ENCODE measurements at places on chromosomes 6 and 20.

- no peak for DNase-seq
These were observed 5.5 kb downstream of the ANKEF1 start for GRCh38 chr20:10040070-10040975.

GRCh38 chr20:4013041-4013440 lies 2.3 kb downstream of the RNF24 start:
- no peak for DNase-seq

- DNase-seq = no peak
These were observed 1.7 kb downstream of the APMAP start for GRCh38 chr20:24990810-24991252.

DNA sequence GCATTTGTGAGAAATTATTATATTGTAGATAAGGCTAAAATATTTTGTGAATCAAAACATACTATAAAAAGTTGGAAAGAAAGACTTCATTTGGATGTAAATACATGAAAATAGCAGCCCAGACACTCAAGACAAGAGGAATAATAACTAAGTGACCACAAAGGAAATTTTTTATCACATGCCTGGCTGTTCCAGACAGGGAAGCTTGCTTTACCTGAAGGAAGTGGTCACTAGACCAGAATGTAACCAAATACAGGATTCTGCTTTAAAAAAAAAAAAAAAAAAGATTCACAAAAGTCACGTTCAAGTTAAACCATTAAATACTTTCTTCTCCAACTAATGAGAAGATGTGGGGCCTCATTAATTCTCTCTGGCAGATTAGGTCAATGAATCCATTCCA lies 9.3 kb upstream of the HLA-DQB2 start:
- DNase-seq = no peak

DNA sequence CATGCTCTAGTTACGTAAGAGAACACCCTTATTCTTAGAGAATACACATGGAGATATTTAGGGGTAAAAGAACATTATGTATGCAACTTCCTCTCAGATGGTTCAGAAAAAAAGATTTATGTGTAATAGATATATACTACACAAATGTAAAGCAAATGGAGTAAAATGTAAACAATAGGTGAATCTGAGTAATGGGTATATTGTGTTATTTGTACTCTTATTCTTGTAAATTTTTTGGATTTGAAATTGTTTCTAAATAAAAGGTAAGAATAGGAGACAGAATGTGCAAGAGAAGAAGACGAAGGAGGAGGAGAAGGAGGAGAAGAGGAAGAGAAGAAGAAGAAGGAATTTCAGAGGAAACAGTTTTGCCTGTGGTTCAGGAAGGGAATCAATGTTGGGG lies 22.5 kb upstream of the LCA5 start:
- DNase-seq = no peak

DNA sequence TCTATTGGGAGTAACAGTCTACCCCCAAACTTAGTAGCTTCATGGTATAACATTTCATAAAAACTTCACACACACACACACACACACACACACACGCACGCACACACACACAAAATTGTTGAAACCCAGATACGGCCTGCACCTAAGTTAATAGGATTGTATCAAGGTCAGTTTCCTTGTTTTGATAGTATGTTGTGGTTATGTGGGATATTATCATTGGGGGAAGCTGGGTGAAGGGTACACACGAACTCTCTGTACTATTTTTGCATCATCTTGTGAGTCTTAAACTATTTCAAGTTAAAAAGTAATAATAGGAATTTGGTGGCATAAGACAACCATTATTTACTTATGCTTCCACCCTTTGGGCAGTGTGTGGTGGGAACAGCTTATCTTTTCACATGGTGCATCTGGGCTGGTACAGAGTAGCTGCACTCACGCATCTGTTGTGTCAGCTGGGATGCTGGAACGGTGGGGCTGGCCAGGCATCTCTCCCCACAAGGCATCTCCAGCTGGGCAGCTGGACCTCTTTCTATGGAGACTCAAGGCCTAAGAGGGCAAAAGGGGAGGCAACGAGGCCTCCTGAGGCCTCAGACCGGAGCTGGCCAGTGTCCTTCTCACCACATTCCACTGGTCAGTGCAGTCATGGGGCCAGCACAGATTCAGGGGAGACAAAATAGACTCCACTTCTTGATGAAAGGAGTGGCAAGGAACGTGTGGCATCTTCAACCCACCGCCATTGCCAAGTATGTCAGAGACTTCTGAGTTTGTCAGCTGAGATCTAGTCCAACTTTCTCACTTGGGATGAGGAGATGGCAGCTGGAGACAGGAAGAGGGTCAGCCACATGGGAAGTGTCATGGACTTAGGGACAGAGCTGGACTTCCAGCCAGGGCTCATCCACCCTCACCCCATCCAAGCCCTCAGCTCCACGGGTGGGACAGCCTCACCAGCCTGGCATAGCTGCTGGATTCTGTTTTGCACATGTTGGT lies 20.5 kb upstream of the IP6K3 start:
- no peak for DNase-seq

DNA sequence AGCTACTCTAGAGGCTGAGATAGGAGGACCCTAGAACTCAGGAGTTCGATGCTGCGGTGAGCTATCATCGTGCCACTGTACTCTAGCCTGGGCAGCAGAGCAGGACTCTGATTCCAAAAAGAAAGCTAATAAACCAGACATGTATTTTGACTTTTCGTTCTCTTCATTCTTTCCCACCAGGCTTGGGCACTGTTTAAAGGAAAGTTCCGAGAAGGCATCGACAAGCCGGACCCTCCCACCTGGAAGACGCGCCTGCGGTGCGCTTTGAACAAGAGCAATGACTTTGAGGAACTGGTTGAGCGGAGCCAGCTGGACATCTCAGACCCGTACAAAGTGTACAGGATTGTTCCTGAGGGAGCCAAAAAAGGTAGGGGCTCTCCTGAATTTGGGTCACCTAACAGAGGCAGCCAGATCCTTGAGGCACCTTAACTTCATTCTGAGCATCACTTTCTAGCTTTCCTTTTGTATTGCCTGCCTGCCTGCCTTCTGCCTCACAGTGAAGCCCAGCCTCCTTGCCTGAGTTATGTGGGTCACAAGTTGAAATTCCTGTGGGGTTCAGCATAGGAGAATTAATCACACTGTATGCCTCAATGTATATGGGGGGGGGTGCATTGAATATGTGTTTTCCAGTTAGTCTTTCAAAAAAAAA lies 3.2 kb downstream of the IRF4 start:
- no peak for DNase-seq

DNA sequence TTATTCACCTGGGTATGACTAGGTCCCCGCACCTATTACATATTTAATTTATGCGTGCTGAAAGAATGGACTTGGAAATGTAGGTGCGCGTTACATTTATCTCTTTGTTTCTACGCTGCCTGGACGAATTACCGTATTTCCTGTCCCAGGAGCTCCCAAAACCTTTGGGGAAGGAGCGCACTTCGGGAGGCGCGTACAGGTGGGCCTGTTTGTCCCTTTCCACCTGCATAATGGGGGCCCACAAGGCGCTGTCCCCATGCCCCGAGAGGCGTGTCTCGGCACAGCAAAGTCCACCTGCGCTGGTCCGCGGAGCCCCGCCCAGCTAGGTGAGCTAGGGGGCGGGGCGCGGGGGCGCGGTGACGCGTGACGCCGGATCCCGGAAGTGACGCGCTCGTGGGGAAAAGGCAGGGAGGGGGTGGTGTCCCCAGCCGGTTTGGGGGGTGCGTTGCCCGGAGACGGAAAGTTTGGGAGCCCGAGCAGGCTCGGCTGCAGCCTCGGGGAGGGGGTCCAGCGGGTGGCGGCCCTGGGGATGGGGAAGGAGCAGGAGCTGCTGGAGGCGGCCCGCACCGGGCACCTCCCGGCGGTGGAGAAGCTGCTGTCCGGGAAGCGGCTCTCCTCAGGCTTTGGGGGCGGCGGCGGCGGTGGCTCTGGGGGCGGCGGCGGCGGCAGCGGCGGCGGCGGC lies at the start of gene ANKS1A:
Gene ANKS1A (plus strand): TSS at position 382 of the 682 bp plus-strand sequence. CDS start 148 bp downstream, at position 530.
- DNase-seq = no peak

- no peak for DNase-seq
These were observed 55.7 kb upstream of the SLC23A2 start for GRCh38 chr20:5056801-5057599.

DNA sequence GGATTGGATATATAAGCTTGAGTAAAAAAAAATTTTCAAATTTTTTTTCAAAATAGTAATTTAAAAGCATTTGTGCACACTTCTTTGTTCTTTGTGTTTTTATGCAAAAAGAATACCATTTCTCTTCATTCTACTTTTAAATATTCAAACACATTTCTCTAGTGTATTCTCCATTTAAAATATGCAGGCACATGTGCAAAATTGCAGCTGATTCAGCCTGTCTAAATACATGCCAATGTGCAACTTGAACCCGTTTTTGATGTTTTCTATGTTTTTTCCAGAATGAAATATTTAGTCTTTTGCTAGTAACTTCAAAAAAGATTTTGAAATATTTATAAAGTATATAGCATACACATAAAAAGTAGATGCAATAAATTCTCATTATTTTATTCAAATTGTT lies 411.8 kb downstream of the MMUT start:
- DNase-seq = no peak

DNA sequence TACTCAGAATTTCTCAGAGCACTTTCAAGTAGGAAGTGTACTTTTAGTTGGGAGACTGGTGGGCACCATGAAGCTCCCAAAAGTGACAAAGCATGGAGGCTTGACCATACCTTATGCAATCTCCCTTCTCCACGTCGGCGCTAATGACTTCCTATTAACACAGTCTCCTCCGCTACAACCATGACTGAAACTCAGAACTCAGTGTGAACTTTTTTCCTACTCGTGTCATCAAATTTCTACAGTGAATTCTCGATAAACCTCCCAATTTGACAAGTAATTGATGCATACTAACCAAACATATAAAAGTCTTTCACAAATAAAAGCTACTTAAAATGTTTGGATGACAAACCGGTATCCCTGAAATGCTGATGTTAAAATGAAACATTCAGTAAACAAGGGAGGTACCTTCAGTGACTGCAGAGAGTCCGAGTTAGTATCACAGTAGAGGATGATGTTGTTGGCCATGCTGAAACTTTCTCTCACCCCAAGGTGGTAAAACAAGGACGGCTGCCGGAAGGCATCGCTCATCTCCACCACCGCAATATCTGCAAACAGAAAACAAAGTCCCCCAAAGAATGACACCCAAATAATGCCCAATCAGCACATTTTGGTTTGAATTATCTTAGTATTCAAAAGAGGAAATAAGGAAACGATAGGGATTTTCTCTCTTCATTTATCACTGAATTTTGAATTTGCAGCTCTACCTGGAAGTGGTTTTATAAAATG lies 72.1 kb downstream of the MAP3K5 start:
- DNase-seq = no peak

GRCh38 chr6:98636941-98637340 lies 197.4 kb upstream of the POU3F2 start:
- DNase-seq = no peak

DNA sequence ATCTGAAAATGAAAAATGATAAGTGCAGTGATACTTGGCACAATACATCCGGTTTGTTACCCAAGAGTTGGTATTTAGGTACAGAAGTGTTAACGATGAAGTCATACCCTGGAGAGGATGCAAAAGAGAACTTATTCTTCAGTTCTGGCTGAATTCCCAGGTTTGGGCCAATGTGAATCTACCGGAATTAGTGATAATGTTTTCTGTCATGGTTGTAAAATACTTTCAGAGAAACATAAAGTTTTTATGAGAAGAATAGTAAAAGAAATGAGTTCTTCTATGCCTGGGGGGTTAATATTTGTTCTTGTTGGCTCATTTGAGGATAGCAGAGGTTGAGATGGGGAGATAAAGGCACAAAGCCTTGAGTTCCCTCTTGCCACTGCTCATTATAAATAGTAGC lies 509.9 kb upstream of the POU3F2 start:
- DNase-seq = no peak

DNA sequence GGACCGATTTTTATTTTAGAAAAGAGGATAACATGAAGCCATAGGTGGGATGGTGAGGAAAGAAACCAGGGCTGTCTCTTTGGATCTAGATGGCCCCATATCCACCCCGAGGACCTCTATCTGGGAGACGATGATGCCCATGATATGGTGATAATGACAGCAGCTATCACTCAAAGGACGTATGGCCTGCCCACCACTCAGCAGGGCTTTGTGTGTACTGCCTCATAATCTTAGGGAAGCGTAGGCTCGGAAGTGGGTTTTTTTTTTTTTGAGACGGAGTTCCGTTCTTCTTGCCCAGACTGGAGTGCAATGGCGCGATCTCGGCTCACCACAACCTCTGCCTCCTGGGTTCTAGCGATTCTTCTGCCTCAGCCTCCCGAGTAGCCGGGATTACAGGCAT lies 8.2 kb upstream of the TAF8 start:
- no peak for DNase-seq

GRCh38 chr6:160039441-160039840 lies 70.6 kb downstream of the IGF2R start:
- no peak for DNase-seq

GRCh38 chr20:57289391-57290177 lies 23.1 kb upstream of the BMP7 start:
- no peak for DNase-seq

DNA sequence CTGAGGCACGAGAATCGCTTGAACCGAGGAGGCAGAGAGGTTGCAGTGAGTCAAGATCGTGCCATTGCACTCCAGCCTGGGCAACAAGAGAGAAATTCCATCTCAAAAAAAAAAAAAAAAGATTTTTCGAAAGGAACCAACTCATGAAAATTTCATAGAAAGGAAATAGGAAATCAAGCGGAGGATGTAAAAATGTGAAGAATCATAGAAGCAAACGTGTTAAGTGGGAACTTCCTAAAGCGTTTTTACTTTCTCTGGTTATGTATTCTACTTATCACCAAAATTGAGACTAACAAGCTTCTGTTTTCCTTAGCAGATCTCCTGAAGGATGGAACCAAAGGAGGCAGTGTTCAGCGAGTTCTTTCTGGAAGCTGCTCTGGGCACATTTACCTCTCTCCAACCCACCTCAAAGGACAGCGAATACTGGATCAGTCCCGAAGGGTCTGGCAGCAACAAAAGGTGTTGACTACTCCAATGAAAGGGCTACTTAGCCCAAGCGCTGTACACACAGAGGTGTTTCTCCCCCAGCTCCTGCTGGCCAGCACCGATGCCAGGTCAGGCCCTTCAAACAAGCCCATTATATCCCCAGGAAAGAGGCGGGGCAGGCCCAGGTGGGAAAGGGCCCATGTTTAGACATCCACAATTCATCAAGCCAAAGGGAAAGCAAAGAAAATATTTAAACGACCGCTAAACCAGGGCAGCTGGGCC lies 327.5 kb upstream of the JARID2 start:
- DNase-seq = no peak

GRCh38 chr20:4721719-4722118 lies at the start of gene PRND:
Gene PRND, plus strand, starts transcription at chr20:4721909. Its CDS starts 2,643 bp downstream, at chr20:4724552.
- no peak for DNase-seq

DNA sequence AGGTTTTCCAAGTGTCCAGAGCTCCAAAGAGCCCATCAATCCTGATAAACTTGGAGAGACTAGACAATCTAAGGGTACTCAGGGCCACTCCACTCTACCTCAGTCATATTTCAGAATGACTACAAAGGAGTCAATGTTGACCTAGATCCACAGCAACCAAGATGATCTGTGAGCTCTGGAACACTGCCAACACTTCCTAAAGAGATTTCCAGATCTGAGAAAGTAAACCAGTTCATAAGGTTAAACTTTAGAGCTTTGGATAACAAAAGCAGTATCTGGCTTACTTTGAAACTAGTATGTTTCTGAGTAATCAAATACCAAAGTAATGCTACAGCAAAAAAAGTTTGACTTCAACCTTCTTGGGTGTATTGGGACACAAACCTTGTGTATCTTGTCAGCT lies 122.7 kb downstream of the BTBD9 start:
- DNase-seq = no peak
